ENCODE measurements at places on chromosomes 6 and 20. TPM values are rescaled to one million over a fixed set of nuclear protein-coding genes. Genes with fewer than 3 reads are reported as not detected.

ANGPT4 gene
- total RNA-seq = not detected

SIRPD gene
- not detected for total RNA-seq

ABHD16B gene
- total RNA-seq = not detected

OTOR gene
- total RNA-seq = not detected

C20orf141 gene
- total RNA-seq = not detected

ZNF292 gene
- total RNA-seq = 61.1 TPM

NINL gene
- 26.0 TPM for total RNA-seq

DNA sequence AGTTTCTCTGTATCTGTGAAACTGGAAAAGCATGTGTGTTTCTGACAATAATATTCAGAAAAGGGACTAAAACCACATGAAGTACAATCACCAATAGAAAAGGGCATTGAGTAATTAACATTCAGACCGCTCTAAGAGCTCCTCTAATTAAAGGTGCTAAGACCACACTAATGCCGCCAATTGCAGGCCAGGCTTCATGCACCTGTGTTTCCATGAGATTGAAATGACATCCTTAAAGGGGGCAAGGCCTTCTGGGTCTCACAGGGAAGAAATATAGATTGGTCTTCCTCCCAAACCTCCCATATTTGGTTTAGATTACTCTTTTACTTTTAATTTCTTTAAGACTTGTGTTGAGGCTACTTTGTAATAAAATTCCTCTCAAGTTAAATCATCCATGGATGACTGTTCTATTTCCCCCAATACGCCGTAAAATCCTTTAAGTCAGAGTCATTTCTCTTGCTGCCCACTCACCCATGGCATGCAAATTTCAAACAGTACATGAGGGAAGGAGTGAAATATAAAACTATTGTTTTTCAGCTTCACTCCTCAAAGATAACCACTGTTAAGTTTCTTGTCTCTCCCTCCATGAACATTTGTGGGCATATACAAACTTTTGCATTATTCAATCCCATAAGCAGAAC is 110.6 kb downstream of the UBE3D start:
- DNase-seq = no peak

DNA sequence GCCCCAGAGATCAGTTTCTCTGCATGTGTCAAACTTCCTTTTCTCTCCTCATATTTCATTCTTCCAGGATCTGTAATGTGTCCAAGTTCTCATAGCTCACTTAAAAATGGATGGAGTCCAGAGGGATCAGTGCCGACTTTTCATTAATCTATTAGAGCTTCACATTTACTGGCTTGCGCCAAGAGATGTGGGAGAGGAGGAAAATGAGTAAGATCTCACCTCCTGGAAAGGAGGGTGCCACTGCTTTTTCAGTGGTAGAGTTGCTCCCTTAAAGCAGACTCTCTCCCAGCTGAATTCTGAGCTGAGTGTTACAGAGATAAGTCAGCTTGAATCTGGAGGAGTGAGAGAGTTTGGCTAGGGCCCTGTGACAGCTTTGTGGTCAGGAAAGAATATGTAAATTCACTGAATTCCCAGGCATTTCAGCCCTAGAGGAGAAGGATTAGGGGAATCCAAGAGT is 175.9 kb downstream of the SOX4 start:
- DNase-seq = no peak

- no peak for DNase-seq
Observed at GRCh38 chr6:20061952-20062351, 150.3 kb downstream of the MBOAT1 start.

DNA sequence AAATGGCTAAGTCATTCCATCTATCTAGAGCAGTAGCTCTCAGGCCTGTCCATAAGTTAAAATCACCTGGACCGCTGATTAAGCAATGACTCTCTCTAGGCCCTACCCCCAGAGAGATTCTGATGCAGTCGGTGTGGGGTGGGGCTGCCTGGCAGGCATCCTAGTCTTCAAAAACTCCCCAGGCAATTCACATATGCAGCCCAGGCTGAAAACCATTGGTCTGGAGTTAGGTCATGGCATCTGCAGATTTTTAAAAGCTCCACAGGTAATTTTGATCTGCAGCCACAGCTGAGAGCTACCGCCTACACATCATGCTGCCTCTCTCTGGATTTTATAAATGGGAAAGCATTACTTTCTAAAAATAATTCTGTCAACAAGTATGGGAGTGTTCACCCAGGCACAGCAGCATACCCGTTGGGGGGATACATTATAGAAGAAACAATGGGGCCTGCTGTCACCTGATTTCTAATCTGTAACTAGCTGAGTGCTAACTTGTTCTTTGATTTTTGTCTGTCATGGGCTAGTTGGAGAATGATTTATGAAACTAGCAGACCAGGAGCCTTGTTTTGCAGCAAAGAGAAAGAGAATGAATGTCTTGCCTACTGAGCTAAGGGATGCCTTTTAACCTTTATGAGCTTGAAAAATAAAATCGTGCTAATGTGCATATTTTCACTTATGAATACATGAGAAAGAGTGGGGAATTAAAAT is 44.1 kb upstream of the ATXN1 start:
- DNase-seq = no peak

DNA sequence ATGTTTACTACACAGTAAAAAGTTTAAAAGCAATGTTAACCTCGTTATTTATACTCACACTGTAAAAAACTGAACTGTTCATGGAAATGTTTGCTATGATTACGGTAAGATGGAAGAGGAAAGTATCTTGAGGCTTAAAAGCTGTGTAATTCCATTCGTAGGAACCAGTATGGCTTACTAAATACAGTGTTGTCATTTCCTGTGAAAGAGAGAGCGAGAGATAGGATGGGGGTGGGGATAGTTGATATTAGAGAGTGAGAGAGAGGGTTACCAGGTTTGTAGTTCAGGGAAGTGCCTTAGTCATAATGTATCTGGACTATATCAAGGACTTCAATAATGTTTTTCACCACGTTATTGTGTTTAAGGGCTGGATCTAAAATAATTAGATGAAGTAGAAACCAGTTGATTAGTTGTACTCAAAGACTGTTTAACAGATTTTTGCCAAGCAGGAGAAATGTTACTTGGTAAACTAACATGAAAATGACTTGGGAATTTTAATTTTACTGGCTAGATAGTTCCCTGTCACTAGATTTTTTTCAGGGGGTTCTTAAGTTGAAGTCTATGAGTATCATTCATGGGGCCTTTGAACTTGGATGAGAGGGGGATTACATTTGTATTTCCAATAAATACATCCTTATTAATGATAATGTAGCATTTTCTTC is 30.4 kb downstream of the AFDN start:
- no peak for DNase-seq

DNA sequence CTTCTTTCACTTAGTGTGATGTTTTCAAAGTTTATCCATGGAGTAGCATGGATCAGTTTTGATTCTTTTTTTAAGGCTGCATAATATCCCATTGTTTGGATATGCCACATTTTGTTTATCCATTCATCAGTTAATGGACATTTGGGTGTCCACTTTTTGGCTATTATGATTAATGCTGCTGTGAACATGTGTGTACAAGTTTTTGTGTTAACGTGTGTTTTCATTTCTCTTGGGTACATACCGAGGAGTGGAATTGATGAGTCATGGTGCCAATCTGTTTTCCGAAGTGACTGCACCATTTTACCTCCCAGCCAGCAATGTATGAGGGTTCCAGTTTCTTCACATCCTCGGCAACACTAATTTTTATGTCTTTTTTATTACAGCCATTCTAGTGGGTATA is 78.4 kb upstream of the CCDC28A start:
- no peak for DNase-seq

DNA sequence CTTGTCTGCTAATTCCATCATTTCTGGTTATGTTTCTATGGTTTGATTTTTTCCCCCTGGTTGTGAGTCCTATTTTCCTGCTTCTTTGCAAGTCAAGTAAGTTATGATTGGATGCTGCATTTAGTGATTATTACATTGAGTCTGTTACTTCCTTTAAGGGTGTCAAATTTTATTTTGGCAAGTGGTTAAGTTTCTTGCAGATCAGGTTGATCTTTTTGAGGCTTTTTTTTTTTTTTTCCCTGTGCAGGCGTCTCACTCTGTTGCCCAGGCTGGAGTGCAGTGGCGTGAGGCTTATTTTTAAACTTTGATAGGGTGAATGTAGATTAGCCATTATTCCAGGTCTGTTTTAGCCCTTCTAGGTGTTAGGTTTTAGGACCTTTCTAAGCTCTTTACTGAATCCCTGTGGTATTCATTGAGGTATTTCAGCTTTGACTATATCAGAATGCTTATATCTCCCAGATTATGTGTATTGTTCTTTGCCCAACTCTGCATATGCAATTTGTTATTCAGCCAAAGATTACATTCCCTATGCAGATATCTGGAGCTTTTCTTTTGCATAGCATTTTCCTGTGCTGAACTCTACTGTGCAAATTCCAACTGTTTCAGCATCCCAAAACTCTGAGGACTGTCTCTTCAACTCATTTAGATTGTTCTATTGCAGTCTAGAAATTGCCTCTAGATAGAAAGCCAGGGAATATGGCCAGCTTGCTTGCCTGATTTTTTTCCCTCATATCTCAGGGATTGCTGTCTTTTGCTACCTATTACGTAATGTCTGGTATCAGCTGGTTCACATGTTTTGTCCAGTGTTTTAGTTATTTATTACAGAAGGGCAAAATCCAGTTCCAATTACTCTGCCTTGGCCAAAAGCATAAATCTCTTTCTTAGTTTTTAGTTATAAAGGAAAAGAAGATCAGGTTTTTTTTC is 113.3 kb downstream of the AFG1L start:
- no peak for DNase-seq

GRCh38 chr20:62887860-62888239 is 26.2 kb upstream of the TCFL5 start:
- DNase-seq = no peak

- DNase-seq = no peak
Observed at GRCh38 chr20:41357424-41358163, 9.0 kb downstream of the EMILIN3 start.

DNA sequence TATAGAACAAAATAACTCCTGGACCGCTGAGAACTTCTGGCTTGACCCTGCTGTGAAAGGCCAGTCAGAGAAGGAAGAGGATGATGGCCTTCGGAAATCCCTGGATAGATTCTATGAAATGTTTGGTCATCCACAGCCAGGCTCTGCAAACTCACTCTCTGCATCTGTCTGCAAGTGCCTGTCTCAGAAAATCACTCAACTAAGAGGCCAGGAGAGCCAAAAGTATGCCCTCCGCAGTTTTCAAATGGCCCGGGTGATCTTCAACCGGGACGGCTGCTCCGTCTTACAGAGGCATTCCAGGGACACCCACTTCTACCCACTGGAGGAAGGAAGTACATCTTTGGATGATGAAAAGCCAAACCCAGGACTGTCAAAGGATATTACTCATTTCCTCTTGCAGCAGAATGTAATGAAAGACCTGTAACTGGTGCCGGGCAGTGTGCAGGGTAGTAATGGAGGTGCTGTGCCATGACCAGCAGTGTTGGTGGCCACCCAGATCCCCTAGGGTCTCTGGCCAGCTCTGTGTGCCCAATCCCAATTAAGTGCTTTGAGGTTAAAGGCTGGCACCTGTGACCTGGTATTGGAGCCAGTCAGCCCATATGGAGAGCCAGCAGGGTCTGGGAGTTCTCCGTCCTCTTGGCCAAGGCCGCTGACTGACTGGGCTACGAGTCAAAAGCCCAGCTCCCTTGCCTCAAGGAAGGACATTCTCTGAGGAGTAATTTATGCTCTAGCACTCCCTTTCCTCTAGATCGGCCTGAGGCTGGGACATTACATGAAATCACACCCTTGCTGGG is 87.1 kb downstream of the TRMT6 start:
- no peak for DNase-seq

DNA sequence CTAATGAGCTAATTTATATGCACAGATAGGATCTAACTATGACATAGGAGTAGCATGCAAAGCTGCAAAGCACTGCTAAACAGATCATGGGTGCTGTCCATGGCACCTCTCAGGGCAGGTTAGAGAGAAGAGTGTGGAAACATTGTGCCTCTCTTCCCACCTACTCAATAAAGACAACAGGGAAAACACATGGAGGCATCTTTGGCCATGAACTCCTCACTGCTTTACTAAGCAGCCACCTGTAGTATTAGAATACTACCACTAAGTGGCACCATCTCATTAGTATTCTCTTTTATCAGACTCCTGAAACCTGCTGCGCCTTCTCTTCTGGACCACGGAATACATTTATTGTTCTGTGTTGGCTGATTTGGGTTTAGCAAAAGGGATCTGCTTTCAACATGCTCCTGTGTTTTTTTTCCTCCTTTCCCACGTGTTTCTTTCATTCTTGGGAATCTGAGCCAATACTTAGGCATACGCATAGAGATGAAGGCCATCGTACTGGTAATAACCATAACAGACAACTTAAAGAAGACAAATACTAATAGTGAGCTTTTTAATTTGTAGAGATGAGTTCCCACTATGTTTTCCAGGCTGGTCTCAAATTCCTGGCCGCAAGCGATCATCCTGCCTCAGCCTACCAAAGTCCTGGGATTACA is 9.4 kb upstream of the HDDC2 start:
- no peak for DNase-seq

- no peak for DNase-seq
Observed at GRCh38 chr6:49233483-49233882, 229.6 kb downstream of the MMUT start.

All from type B pancreatic cell (in vitro differentiated cells).